ENCODE measurements at places on chromosomes 13 and 19. TPM values are rescaled to one million over a fixed set of nuclear protein-coding genes. Genes with fewer than 3 reads are reported as not detected.

GRCh38 chr19:58097349-58097748, 682 bp downstream of the ZSCAN18 start:
- DNase-seq: no peak

DNA sequence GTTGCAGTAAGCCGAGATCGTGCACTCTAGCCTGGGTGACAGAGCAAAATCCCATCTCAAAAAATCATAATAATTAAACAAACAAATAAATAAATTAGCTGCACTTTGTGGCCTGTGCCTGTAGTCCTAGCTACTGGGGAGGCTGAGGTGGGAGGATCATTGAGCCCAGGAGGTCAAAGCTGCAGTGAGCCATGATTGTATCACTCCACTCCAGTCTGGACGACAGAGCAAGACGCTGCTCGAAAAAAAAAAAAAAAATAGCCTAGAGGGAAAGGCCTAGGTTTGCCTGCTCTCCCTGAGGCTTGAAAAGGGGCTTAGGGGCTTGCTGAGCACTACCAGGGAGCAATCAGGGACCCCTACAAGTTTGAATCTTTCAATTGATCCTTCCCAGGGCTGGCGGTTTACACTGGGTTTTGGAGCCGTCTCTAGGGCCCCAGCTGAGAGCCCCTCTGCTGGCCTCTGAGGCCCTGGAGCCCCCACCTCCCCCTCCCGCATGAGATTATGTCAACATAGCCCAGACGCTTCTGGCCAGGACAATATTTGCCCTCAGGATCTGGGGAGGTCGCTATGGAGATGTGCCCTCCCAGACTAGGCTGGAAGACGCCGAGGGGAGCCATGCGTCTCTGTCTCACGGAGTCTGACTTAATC, 10.4 kb upstream of the GIPR start:
- DNase-seq: no peak

DNA sequence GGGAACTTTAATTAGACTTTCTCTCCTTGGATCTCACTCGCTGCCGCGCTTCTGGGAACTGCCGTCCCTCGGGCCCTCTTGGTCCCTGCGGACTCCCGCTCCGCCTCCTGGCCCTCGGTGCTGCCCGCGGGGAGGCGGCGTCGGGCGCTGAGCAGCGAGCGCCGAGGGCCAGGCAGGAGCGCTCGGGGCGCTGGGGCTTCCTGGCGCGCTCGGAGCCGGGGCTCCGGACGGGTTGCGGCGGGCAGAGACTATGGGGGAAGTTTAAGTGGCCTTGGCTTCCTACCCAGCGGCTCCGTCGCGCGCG, 704 bp downstream of the CHST8 start:
- DNase-seq: peak; percentile 42

GRCh38 chr19:47221890-47222289, 9.1 kb downstream of the BBC3 start:
- no peak for DNase-seq

DNA sequence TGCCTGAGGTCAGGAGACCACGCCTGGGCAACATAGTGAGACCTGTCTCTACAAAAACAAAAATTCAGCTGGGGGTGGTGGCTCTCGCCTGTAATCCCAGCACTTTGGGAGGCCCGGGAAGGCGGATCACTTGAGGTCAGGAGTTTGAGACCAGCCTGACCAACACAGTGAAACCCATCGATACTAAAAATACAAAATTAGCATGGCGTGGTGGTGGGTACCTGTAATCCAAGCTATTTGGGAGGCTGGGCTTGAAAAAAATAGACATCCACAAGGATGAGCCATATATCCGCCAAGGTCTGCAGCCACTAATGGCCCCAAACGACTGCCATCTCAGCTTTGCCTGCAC, 3.1 kb downstream of the RPS16 start:
- no peak for DNase-seq

DNA sequence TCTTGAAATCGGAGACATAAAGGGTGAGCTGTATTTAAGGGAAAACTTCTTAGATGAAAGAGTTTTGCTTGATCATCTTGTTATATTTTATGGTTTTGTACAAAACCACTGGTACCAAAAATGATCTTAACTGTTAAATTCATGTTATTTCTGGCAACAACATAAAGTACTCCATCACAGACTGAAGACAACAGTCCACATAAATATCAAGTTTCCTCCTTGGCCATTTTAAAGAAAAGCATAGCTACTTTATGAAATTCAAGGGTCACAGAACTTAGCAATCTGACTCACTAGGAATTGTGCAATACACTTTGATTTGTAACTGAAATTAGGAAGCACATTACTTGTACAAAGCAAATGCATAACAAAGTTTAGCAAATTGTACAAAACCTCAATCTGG, 66.3 kb downstream of the TBC1D4 start:
- no peak for DNase-seq

The SLAIN1 gene
- 149 TPM for total RNA-seq

The SERPINE3 gene
- 0.27 TPM for total RNA-seq

The AMER2 gene
- total RNA-seq: 113 TPM

All from cerebellum (tissue), 4 donors.